NCI-H510A (cell line): ENCODE measurements at places on chromosomes 4 and X.

DNA sequence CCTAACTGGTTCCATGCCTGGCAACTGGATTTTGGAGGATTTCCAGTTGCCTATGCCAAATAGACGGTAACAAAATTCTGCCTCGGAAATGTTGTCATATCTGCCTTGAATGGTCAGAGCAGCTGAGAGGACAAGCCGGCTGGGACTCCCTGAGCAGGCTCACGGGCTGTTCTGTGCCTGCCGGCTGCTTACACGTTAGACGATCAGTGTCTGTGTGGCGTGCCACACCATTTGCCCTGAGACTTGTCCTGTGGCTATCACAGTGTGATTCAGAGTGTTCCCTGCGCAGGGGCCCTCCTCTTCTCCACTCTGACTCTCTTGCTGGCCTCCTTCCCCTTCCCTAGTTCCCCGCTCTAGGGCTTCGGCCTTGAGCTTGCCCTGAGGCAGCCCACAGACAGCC lies 42.4 kb downstream of the RAI2 start:
- no peak for DNase-seq

GRCh38 chr4:37769391-37769989 lies 57.0 kb upstream of the PGM2 start:
- DNase-seq, result no peak

DNA sequence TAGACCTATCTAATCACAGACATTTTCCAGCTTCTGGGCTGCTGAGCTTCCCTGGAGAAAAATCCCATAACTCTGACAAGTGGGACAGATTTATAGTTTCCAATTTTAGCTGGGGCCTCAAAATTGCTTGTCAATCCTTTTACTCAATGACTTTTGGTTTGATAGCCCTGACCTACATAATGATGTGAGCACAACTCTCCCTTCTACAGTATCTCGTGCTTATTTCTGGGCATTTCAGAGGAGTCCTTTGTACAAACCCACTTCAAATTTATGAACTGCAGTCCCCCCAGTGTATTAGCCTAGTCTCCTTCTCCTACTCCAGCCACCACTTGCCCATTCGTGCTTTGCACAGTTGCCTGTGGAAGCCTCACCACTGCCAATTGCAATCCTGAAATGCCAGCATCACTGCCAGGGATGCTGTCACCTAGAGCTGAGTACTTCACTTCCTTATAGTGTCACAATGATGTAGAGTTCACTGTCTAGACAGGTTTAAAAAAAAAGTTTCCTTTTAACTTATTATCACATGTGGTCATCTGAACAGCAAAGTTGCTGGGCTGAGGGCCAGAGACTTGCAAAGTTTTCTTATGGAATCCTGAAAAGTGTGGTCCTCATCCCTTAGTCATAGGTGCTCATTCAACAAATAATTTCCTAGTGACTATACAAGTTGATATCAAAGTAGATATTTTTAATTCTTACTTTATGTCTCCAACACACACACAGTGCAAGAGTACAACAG lies 21.2 kb downstream of the TRAM1L1 start:
- DNase-seq, result no peak

- DNase-seq, result no peak
These were observed 103.2 kb downstream of the NFKB1 start for GRCh38 chr4:102604222-102604940.

DNA sequence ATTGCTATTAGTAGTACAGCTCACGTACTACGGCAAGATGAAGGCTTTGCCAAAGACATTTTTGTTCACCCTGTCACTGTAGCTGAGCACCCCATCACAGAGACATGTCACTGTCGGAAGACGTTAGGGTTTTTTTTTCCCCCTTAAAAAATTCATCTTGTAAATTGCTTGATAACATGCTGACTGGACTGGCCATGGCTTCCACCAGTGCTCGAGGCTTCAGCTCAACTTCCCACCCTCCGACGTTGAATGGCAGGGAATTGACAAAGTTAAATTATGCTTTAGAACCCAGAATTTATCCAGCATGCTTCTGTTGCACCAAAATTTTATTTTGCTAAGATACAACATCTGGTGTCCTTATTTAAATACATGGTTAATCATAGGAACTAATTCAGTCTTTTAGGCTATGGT lies 707 bp upstream of the OTUD4 start:
- DNase-seq, result no peak

DNA sequence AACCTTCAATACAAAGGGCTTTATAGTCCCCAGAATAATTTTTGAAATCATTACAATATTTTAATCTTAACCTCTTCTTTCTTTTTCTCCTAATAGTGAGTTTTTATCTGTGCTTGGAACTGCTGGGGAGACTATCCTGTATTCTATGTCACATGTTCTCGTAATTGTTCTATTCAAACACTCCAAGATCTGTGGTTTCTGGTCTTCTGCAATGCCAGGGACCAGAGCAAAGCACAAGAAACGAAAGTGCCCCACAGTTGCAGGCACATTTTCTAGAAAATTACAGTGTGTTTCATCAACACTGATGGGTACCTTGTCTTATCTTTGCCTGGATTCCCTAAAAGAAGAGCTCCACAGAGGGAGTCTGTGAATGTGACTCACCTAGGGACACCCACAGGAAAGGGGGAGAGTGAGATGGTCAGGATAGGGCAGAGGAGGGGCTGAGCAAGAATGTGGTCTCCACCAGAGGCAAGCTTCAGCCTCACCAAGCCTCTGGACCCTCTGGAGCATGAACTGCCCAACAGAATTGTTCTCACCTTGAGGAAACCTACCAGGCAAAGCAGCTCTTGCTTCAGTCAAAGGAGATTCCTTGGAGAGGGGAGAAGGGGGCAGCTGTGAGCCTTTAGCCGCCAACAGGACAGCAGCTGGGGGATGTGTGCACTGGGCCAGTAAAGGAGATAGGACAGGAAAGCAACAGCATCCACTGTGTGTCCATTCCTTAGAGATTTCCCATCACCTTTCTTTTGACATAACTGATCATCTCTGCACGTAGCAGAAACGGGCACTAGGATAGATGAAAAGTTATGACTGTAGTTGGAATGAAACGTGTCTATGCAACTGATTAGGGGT lies 25.9 kb downstream of the UNC5C start:
- no peak for DNase-seq

DNA sequence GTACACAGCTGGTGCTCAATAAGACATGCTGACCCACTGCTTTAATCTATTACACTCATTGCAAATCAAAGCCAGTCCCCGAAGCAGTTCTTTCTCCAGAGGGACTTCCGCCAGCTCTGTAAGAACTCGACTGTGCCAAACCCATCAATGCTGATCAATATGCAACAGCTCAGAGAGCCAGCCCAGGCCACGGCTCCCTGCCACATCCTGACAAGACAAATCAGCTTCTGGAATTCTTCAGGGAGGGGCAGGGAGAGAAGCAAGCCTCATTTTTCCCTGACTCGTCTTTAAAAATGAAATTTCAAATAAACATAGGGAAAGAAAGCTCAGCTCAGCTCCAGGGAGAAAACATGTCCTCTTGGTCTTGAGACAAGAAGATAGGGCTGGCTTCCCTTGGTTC lies 5.3 kb upstream of the ADRA2C start:
- no peak for DNase-seq

GRCh38 chr4:184281231-184282139 lies 63.8 kb upstream of the ENPP6 start:
- DNase-seq, result no peak

DNA sequence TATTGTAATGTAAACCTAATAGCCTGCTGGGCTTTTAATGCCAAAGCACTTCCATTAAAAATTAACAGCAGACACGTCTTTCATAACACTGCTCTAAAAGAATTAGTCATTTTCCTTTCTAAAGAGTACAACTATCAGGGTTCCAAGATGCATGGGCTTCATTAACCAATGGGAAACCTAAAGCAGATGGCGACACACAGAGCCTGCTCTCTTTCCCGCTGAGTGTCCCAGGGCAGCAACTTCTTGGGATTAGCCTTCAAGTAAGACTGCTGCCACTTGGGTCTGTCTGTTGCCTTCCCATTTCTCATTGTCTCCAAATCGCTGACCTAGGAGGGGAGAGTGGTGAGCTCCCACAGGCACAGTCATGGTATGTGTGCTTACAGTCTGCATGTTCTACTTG lies 14.0 kb upstream of the PHKA2 start:
- no peak for DNase-seq

DNA sequence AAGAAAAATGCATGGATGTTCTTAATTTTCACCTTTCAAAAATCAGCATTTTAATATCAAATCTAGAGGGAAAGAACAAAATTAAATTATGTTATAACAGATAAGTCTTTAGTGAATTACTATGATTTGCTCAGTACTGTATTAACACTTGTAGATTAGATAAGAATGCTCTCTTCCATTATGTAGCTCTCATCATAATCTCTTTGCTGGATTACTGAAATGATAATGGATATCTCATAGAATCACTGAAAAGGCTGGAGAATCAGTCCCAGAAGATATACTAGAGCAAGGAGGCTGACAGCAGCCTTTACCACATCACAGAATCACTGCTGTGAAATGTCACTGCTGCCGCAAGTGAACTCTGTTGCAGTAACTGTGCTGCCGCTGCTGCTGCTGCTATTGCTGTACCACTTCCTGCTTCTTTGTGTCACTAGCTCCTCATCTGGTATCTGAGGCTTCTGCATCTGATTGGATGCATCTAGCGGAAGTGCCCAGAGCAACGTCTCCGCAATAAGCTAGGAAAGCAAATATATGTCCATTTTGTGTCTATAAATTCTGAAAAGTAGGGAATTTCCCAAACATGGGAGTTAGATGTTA lies 738.2 kb downstream of the ADGRL3 start:
- DNase-seq, result no peak

DNA sequence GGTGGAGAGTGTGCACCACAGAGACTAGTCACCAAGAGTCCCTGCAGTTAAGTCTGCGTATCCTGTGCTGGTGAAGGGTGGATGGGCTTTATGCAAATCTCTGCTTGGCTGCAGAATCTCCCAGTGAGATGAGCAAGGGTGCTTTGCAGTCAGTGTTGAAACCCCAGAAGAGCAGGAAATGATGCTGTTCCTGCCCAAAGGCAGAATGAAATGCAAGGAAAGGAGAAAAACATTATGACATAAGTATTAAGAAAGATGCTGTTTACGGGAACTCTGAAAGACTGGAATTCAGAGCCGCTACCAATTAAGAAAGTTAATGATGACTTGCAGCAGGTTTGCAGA lies 25.4 kb upstream of the ACSL1 start:
- DNase-seq, result no peak

DNA sequence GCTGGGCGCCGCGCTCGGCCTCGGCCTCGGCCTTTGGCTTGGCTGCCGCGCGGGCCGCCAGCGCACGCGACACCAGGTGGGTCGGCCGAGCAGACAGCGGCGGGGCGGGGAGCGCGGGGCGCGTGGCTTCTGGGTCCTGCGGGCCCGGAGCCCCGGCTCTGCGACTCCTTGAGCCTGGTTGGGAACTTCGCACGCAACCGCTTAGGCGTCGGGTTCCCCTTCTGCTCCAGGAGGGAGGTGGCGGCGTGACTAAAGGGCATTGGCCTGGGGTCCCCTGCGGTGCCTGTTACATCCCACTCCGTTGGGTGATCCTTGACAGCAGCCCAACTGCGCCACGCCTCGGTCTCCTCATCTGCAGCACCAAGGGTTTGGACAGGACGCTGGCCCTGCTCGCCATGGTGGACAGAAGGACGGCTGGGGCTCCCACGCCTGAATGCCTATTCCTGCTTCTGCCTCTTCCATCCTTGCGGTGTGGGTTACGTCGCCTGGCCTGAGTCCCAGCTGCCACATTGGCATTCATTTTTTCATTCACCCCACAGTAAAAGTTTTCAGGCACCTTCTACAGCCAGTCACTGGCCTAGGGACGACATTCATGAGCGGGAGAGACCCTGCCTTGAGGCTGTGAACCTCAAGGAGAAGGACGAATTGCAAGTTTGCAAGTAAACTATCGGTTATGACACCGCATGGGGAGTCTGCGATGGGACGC lies 631 bp downstream of the EVC start:
- DNase-seq, result no peak

- no peak for DNase-seq
These were observed 12.7 kb downstream of the DCAF16 start for GRCh38 chr4:17797808-17798207.

DNA sequence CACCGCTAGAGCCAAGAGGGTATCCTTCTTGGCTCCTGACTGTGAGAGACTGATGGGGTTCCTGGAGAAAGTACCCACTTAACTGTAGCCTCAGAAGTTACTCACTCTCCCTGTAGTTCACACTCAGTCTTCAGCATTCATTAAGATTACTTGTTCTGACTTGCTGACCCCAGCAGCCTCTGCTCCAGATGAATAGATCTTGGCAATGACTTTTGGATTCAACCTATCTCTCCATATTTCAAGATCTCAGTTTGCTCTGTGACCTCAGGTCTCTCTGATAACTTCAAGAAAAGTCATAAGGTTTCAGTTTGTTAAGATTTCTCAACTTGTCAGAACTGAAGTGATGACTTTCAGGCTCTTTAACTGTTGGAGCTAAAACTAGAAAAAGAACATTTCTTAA lies 825.6 kb downstream of the PCDH7 start:
- DNase-seq, result no peak

- DNase-seq, result no peak
These were observed 591.9 kb downstream of the TECRL start for GRCh38 chr4:63817196-63817865.

DNA sequence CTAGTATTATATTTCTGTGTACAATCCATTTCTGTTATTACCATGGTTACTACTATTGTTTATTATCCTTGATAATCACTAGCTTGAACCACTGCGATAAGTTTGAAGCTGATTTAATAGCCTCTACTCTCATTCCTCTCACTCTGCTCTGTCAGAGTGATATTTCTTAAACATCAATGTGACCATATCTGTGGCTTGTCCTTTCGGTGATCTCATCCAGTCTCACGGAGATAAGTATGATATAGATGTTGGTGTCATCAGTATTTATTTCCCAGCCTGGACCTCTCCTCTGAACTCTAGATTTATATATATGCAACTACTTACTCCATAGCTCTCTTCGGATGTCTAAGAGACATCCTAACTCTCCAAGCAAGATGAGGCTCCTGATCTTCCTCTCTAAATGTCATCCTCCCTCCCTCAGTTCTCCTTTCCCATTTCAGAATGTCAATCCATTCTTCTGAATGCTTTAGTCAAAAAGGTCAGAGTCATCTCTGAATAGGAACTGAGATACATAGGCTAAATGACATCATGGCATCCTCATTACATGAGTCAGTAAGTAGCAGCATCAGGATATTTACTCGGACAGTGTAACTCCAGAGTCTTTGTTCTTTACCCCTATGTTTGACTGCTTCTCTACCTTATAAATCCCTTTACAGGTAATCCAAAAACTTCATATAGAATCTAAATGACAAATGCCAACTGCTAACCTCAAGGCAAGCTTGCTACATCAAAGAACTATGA lies 129.5 kb downstream of the PACRGL start:
- no peak for DNase-seq

DNA sequence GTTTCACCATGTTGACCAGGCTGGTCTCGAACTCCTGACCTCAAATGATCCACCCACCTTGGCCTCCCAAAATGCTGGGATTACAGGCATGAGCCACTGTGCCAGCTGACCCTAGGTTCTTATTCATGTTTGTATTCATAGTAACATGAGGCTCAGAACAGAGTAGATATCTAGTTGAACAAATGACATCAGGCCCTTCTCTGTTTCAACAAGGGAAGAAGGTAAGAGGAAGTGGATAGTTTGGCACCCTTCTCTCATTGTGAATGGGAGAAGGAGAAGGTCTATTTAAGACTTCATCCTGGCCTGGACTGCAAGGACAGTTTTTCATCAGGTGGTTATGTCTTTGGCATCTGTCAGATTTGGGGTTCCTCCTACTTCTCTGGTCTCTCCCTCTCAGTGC lies 13.8 kb downstream of the GJB1 start:
- no peak for DNase-seq

GRCh38 chr4:6806924-6807626 lies 24.5 kb downstream of the KIAA0232 start:
- DNase-seq, result no peak
